ENCODE measurements at places on chromosomes 4 and X. TPM values are rescaled to one million over a fixed set of nuclear protein-coding genes. Genes with fewer than 3 reads are reported as not detected.

DNA sequence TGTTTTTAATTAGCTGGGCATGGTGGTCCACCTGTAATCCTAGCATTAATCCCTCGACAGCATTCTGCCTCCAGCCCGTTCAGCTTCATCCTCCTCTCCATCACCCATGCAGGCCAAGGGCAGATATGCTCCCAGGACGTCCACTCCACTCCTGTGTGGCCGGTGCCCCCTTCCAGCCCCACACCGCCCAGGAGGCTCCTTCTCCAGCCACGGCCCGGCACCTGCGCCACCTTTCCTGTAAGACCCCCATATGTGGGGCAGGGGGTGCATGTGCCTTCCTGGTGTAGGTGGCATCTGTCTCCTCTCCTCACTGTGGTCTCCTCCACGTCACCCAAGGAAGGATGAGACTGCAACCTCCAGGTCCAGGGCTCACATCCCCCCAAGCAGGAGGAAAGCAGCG is 57.0 kb upstream of the MXD4 start:
- DNase-seq = no peak
- peaks cover 3% of the 10 kb centered on the region for H3K27me3 ChIP-seq
- no peaks in the 10 kb centered on the region for H3K36me3 ChIP-seq

GRCh38 chr4:182700362-182701160 is 216.6 kb downstream of the DCTD start:
- peak overlapping the region; percentile 91 for H3K27ac ChIP-seq
- H3K4me3 ChIP-seq = no peak overlapping the region
- H3K4me1 ChIP-seq = peaks cover 39% of the 10 kb centered on the region
- H3K36me3 ChIP-seq = peaks cover 5% of the 10 kb centered on the region

GRCh38 chrX:113275804-113276203 is 435.2 kb upstream of the AMOT start:
- H3K4me1 ChIP-seq = peaks cover 6% of the 10 kb centered on the region
- H3K36me3 ChIP-seq = no peaks in the 10 kb centered on the region
- H3K27ac ChIP-seq = no peak overlapping the region
- DNase-seq = no peak
- no peaks in the 10 kb centered on the region for H3K27me3 ChIP-seq

GRCh38 chr4:139279760-139280620 is at the start of gene MGARP:
MGARP (minus strand) TSS chr4:139280225; CDS start chr4:139280158, 67 bp downstream.
- peaks cover 9% of the 10 kb centered on the region for H3K36me3 ChIP-seq
- H3K4me1 ChIP-seq = peaks cover 18% of the 10 kb centered on the region
- peaks cover 55% of the 10 kb centered on the region for H3K27me3 ChIP-seq
- H3K4me3 ChIP-seq = peak within 1 kb of the TSS; percentile 79
- no peak within 1 kb of the TSS for H3K27ac ChIP-seq
- peak; percentile 83 for DNase-seq

CABS1 gene
- not detected for total RNA-seq

DNA sequence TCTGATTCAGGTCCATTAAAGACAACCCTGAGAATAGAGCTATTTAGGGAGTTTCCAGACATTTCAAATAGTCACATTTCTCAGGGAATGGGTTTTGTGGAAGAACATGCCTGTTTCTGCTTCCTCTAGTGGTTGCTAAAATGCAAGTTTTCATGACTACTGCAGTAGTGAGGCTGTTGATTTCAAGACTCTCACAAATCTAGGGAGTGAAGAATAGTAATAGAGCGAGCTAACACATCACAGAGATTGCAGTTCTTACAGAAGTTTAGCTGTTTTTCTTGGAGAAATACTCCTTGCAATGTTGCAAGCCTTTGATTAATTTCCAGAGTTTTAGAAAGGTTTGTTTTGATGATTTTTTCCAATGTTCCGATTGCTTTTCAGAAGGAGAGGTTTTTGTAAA is 610.2 kb upstream of the HTR2C start:
- peaks cover 47% of the 10 kb centered on the region for H3K4me1 ChIP-seq
- no peak for DNase-seq
- 0 out of 2 replicates have a peak overlapping the region, but pooled peaks have one; percentile 72 for H3K27ac ChIP-seq
- H3K36me3 ChIP-seq = peaks cover 45% of the 10 kb centered on the region
- no peak overlapping the region for H3K4me3 ChIP-seq

- H3K36me3 ChIP-seq = no peaks in the 10 kb centered on the region
- H3K4me3 ChIP-seq = no peak within 1 kb of the TSS
- DNase-seq = no peak
- H3K27ac ChIP-seq = no peak within 1 kb of the TSS
These were observed at the start of gene BMX for GRCh38 chrX:15500497-15500966. BMX (plus strand) TSS chrX:15500807; CDS start chrX:15508354, 7,547 bp downstream.

MAGEA8 gene
- total RNA-seq = not detected

DNA sequence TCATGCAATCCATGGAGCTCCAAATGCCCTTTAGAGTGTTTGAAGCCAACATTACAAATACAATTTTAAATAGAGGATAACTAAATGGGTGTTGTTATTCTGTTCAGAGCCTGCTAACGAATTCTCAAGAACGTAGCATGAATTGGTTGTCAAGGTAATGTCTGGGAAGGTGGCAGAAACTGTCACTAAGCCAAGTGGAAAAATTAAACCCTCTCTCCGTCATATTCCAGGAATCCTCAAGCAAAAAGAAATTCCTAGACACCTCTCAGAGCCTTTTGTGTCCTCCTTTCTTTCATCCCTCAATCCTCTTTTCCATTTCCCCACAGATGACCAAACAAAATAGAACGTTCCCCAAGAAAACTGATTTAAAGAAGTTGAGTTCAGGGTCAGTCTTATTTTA is 204.0 kb downstream of the MID1 start:
- no peaks in the 10 kb centered on the region for H3K27me3 ChIP-seq
- no peak for DNase-seq

DNA sequence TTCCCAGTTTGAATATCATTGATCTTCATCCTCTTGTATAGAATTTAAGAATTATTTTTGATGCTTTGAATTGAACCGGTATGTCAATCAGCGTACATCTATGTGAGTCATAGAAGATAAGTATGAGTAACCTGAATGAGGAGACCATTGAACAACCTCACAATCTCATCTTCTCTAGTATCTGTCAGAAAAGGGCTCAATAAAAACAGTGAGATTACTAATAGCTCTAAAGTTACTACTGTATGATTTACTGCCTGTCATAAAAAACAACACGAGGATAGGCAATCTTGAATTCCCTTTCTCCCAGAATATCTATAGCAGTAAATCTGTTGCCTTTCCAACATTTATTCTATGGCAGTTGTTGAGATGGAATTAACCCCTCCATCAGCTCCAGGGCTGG is 36.1 kb downstream of the PHOX2B start:
- H3K4me1 ChIP-seq = no peaks in the 10 kb centered on the region
- no peak overlapping the region for H3K27ac ChIP-seq
- no peak for DNase-seq

DNA sequence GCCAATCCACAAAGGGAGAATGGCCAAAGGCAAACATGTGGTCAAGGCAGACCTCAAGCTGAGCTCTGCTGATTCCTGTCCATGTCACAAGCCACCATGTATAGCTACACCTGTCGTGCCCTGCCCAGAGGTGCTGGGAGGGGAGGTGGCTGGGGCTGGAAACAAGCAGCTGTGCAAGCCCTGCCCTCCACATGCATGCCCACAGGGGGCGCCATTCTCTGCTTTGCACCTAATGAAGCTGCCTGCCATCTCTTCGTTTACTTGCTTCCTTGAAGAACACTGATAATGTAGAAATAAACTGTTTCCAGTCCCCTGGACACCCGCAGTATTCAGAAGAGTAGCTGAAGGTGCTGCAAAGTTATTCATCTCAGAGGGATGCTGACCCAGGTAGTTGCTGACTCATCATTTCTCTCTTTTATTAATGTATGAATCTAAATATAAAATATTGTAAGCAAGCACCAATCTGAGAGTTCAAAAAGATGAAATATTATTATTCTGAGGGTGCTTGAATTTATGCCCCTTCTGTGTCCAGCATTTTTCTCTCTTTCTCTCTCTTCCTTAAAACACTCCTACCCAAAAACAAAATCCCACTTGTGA is 278.6 kb downstream of the ADGRA3 start:
- no peaks in the 10 kb centered on the region for H3K27me3 ChIP-seq
- H3K36me3 ChIP-seq = no peaks in the 10 kb centered on the region
- peak; percentile 91 for DNase-seq
- H3K27ac ChIP-seq = no peak overlapping the region
- peaks cover 37% of the 10 kb centered on the region for H3K4me1 ChIP-seq

- DNase-seq = no peak
- H3K4me1 ChIP-seq = peaks cover 14% of the 10 kb centered on the region
- H3K4me3 ChIP-seq = no peak overlapping the region
- H3K27ac ChIP-seq = no peak overlapping the region
- no peaks in the 10 kb centered on the region for H3K27me3 ChIP-seq
These were observed 230.1 kb upstream of the ARSJ start for GRCh38 chr4:114209584-114209983.

PDZD4 gene
- total RNA-seq = 120 TPM

- no peak for DNase-seq
- no peak overlapping the region for H3K27ac ChIP-seq
- H3K4me3 ChIP-seq = no peak overlapping the region
- no peaks in the 10 kb centered on the region for H3K36me3 ChIP-seq
- H3K4me1 ChIP-seq = peaks cover 28% of the 10 kb centered on the region
These were observed 169.0 kb upstream of the MAP3K15 start for GRCh38 chrX:19684311-19684710.

DNA sequence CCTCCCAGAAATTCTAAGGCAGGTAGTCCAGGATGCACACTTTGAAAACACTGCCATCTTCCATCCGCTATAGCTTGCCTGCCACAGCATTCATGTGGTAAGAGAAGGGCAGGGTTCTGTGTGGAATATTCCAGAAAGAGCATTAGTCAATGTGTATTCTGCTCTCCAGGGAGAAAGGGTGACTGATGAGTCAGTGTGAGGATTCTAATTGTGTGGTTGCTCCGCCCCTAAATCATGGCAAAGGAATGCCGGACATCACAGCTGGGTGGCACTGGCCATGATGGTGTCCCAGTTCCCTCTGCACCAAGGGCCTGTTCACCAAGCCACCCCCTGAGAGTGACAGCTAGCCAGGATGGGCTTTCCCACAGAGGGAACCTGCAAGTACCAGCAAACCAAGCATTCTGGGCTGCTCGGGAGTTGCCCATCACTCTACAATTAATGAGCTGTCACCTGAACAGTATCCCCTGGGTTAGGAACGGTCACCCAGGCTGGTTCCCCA is 9.5 kb downstream of the IDS start:
- no peaks in the 10 kb centered on the region for H3K27me3 ChIP-seq
- no peak overlapping the region for H3K4me3 ChIP-seq
- no peak for DNase-seq
- no peak overlapping the region for H3K27ac ChIP-seq
- H3K36me3 ChIP-seq = peaks cover 11% of the 10 kb centered on the region
- H3K4me1 ChIP-seq = no peaks in the 10 kb centered on the region

- H3K36me3 ChIP-seq = no peaks in the 10 kb centered on the region
- no peak for DNase-seq
- no peak overlapping the region for H3K4me3 ChIP-seq
- no peak overlapping the region for H3K27ac ChIP-seq
- H3K4me1 ChIP-seq = peaks cover 51% of the 10 kb centered on the region
- no peaks in the 10 kb centered on the region for H3K27me3 ChIP-seq
These were observed 200.0 kb downstream of the CFAP299 start for GRCh38 chr4:80535551-80535950.

DNA sequence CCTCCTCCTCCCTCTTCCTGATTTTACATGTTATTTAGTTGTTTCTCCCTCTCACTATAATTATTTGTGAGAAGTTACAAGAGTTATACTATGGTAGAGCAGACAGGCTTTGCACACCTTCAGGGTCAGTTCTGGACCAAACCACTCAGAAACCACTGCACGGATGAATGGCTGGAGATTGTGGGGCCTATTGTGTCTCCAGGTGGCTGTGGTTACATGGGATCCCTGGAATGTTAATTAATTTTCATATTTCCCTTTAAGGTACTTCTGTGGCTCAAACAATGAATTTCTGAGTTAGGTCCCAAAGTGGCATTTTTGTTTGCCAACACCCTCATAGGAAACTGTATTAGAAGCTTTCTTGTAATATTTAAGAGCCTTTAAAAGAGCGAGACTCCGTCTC is 151.9 kb downstream of the BMPR1B start:
- peaks cover 20% of the 10 kb centered on the region for H3K4me1 ChIP-seq
- 0 out of 2 replicates have a peak, but pooled peaks cover 3% of the 10 kb centered on the region for H3K36me3 ChIP-seq
- no peak for DNase-seq
- H3K27me3 ChIP-seq = no peaks in the 10 kb centered on the region

GRCh38 chr4:125483278-125483677 is 168.5 kb downstream of the FAT4 start:
- H3K27ac ChIP-seq = no peak overlapping the region
- H3K4me3 ChIP-seq = no peak overlapping the region
- no peaks in the 10 kb centered on the region for H3K27me3 ChIP-seq
- H3K36me3 ChIP-seq = no peaks in the 10 kb centered on the region

Data from WTC11 (cell line).